HFFc6 (cell line): ENCODE measurements at places on chromosomes 4 and X. TPM values are rescaled to one million over a fixed set of nuclear protein-coding genes. Genes with fewer than 3 reads are reported as not detected.

Gene SOX3
- total RNA-seq, result not detected in 3 replicates

Gene DOK7
- total RNA-seq, result not detected in 3 replicates

GRCh38 chr4:48311896-48312295 is 29.4 kb upstream of the SLAIN2 start:
- no peak overlapping the region for H3K27ac ChIP-seq
- peaks cover 2% of the 10 kb centered on the region; the same call in 1 of the 2 replicates for H3K27me3 ChIP-seq
- DNase-seq, result no peak
- H3K36me3 ChIP-seq, result no peaks in the 10 kb centered on the region
- no peak overlapping the region for H3K4me3 ChIP-seq
- peaks cover 15% of the 10 kb centered on the region for H3K4me1 ChIP-seq

Gene CTAG2
- total RNA-seq, result not detected in 2 replicates

Gene NAP1L3
- 2.1 to 10.0 TPM (median 8.3 TPM) in 3 replicates for total RNA-seq

Gene MAGEA9B
- total RNA-seq, result not detected in 3 replicates

DNA sequence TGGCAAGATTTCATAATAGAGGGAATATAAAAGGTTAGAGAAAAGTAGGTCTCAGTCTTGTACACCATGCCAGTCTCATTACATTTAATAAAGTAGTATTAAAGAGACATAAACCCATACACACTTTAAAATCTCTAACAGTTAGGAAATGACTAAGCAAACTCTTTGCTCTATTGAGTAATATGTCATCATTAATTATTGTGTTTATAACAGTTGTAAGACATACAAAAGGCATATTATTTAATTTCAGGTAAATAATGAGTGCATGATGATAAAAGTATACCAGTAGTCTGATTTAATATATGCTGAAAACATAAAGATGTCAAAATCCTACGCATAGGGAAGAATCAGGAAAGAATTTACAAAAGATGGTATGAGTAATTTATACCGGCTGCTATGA is 31.0 kb upstream of the FGG start:
- no peak for DNase-seq
- H3K27ac ChIP-seq, result no peak overlapping the region
- H3K36me3 ChIP-seq, result no peaks in the 10 kb centered on the region
- no peak overlapping the region for H3K4me3 ChIP-seq

Gene KLF8
- 0.05 to 0.09 TPM in 2 of 3 replicates, not detected in the other for total RNA-seq

Gene TENT5D
- not detected in 3 replicates for total RNA-seq

Gene PNMA5
- not detected in 2 replicates for total RNA-seq

GRCh38 chr4:38016698-38017097 is 56.5 kb downstream of the PTTG2 start:
- DNase-seq, result no peak
- peaks cover 26% of the 10 kb centered on the region for H3K4me1 ChIP-seq
- H3K4me3 ChIP-seq, result no peak overlapping the region
- H3K36me3 ChIP-seq, result peaks cover 21% of the 10 kb centered on the region
- no peaks in the 10 kb centered on the region for H3K27me3 ChIP-seq

- H3K27ac ChIP-seq, result no peak overlapping the region
- no peaks in the 10 kb centered on the region for H3K36me3 ChIP-seq
- H3K4me1 ChIP-seq, result no peaks in the 10 kb centered on the region
- DNase-seq, result no peak
These were observed 238.1 kb upstream of the AGA start for GRCh38 chr4:177680308-177680707.

- no peak overlapping the region for H3K4me3 ChIP-seq
- H3K4me1 ChIP-seq, result peaks cover 25% of the 10 kb centered on the region
- DNase-seq, result no peak
- H3K27me3 ChIP-seq, result no peaks in the 10 kb centered on the region
- peaks cover 18% of the 10 kb centered on the region for H3K36me3 ChIP-seq
These were observed 3.4 kb downstream of the ABCD1 start for GRCh38 chrX:153728095-153728494.

DNA sequence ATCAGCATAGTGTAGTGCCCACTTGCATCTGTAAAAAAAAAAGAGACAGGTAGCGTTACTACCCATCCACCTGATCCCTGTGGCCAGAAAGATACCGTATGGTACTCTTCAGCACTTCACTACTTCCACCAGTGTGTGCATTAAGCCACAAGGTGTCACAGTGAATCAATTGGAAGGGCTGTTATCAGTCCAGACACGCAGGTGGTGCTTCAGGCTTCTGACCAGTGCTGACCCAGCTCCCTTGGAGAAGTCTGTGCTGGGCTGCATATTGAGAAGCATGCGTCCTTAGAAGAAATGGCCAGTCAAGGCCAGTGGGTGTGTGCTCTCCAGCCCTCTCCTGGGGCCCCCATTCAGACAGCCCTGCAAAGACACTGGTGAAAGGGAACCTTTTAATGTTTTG is 10.6 kb downstream of the LDB2 start:
- no peak overlapping the region for H3K27ac ChIP-seq
- H3K27me3 ChIP-seq, result no peaks in the 10 kb centered on the region; the same call in 1 of the 2 replicates
- H3K4me3 ChIP-seq, result no peak overlapping the region
- peaks cover 48% of the 10 kb centered on the region for H3K4me1 ChIP-seq
- no peak for DNase-seq

Gene VEGFD
- not detected in 3 replicates for total RNA-seq

Gene KLHL13
- total RNA-seq, result 0.07 to 0.12 TPM (median 0.07 TPM) in 3 replicates

GRCh38 chrX:130173190-130173895 is 1.6 kb downstream of the RAB33A start:
- peaks cover 30% of the 10 kb centered on the region for H3K4me1 ChIP-seq
- no peaks in the 10 kb centered on the region for H3K27me3 ChIP-seq
- H3K36me3 ChIP-seq, result no peaks in the 10 kb centered on the region
- DNase-seq, result peak; percentile 76
- H3K27ac ChIP-seq, result peak overlapping the region; percentile 91

Gene STATH
- total RNA-seq, result not detected in 3 replicates

DNA sequence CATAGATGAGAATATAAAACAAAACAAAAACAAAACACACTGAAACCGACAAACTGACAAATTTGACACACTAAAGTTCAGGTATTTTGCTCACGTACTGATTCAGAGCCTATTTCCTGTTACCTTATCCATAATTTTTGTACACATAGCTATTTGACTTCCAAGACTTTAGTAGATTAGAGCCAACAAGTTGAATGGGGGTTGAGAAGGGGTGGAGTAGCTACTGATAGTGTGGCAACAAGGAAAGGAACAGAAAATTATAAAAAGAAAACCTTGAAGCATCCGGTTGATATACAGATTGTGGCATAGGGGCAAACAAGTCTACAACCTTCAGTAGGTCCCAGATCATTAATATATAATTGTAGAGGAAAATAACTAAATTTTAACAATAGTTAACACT is 92.3 kb upstream of the RASGEF1B start:
- no peaks in the 10 kb centered on the region for H3K4me1 ChIP-seq
- H3K27me3 ChIP-seq, result no peaks in the 10 kb centered on the region

DNA sequence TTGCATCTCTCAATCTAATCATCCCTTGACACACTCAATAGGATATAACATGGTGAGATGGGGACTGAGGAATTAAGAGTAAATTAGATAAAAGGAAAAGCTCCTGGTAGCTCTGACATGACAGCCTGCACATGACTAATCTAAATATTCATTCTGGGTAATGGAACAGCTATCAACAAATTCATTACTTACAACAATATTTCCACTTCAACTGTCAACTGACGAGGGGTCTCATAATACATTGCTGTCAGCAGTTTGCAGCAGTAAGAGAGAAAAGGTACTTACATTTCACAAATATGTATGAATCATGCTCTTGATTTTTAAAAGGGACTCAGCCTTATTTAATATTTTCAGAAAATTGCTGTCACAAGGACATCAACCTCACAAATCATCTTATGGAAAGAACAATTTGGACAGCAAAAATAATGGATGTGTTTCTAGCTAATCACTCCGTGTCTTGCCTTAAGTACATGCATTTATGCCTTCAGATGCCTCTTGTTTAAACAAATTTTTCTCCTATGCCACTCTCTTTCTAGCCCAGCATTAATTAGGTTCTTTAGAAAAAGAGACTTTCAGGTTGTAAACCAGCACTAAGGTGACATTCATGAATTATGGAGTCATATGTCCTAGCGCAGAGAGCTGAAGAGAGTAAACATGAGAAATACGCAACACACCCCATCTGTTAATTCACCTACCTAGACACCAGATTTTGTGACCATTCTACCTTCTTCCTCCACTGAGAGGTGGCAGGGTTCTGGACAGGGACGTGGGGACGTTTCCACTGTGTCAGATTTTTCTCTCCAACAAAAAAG is 99.6 kb upstream of the TMEM150C start:
- peaks cover 18% of the 10 kb centered on the region; the same call in 1 of the 2 replicates for H3K36me3 ChIP-seq
- H3K27ac ChIP-seq, result no peak overlapping the region
- no peak overlapping the region for H3K4me3 ChIP-seq
- DNase-seq, result no peak
- no peaks in the 10 kb centered on the region; the same call in 1 of the 2 replicates for H3K27me3 ChIP-seq
- H3K4me1 ChIP-seq, result no peaks in the 10 kb centered on the region

DNA sequence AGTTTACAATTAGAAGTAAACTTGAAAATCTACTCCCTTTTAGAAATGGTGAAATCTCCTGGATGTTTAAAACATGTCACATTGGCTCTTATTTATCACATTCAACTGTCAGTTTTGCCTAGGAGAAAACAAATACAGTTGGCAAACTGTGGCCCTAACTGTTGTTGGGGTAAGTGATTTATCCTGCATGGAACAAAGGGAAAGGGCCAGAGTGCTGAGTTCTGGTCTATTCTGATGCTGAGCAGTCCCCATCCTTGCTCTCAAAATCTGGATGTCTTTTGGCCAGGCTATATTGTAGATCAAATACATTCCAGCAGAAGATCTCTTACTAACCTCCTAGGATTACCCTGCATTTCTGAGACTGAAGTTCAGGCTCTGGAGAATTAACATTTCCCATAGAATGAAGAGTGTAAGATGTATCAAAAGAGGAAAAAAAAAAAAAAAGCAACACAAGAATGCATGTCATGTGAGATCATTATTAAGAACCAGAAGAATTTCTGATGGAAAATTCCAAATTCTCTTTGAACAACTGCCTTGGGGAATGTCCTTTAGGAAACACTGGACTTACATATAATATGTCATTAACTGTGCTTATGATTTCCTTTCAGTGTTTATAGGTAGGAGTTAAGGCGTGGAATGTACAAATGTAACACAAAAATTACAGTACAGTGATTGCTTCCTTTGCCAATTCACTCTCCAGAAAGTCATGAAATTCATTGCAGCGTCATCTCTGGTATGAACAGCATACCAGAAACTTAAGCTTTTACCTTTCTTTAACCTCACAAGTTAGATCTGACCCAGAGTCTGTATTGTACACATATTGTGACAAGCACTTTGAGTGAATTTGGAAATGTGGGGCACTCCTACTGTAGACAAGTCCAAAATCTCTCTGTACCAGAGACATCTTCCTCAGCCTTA is 1012.5 kb upstream of the LCORL start:
- H3K4me1 ChIP-seq, result peaks cover 39% of the 10 kb centered on the region
- H3K27ac ChIP-seq, result peak overlapping the region; percentile 32
- no peaks in the 10 kb centered on the region for H3K36me3 ChIP-seq
- H3K27me3 ChIP-seq, result peaks cover 3% of the 10 kb centered on the region
- peak; percentile 27 for DNase-seq

DNA sequence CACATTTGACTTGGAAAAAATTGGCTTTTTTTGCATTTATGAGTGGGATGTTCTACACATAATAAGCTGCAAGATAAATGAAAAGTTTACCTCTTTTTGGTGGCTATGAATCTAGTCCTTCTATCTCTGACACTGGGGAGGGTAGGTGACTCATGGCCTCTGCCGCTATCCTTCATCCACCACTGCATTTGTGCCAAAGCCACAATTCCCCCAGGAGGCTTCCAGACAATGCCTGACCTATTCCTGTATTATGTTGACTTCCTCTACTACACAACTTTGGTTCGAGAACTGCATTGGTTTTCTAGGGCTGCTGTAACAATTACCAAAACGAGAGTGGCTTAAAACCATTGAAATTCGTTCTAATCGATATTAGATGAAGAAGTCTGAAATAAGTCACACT is 245.6 kb downstream of the TRAM1L1 start:
- H3K4me1 ChIP-seq, result no peaks in the 10 kb centered on the region
- H3K4me3 ChIP-seq, result no peak overlapping the region
- no peak overlapping the region for H3K27ac ChIP-seq
- H3K36me3 ChIP-seq, result no peaks in the 10 kb centered on the region
